ENCODE measurements at places on chromosomes 7 and 10.

DNA sequence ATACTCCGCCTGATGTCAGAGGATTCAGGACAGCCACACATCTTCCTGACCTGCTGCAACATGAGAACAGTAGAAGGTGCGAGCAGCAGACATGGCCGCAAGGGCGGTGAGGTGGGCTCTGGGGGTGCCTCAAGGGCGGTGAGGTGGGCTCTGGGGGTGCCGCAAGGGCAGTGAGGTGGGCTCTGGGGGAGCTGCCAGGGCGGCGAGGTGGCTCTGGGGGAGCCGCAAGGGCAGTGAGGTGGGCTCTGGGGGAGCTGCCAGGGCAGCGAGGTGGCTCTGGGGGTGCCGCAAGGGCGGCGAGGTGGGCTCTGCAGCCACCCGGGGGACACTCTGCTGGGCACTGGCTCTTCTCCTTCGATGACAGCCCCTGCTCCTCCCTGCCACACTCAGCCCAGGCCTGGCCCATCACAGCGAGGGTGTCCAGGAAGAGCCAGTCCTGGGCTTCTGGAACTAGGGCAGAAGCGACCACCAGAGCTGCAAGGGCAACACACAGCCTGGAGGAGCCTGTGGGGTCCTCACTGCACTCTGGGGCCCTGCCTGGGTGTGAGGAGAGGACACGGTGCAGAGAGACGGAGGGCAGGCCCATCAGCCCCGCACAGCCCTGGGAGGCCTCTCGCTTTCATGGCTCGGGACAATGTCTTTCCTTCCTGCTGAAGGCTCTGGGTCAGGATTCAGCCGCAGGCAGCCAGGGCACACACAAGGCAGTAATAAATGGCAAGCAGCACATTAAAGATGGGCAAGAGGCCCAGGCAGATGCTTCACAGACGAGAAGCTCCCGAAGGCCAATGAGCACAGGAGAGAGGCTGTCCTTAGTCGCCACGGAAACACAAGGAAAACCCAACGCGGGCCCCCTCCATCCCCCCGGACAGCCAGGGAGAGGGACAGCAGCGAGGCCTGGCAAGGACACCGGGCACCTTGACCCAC lies 42.5 kb downstream of the STK32C start:
- DNase-seq = no peak

DNA sequence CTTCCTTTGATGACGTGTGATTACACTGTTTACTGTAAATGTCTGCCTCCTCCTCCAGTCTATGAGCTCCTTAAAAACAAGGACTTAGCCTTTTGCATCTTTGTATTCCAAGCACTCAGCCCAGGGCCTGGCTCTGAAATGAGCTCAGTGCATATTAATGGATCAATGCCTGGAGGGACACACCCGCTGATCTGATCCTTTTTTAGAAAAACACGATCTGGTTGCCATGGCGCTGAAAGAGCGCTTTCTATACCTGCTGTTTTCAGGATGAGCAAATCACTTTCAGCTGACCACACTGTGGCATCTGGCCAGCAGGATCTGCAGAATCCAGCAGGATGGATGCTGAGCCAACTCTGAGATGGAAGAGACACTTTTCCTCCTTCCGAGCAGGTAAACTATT lies 37.8 kb upstream of the GARS1 start:
- DNase-seq = no peak

- DNase-seq = no peak
Measured at GRCh38 chr7:51318001-51318400, 1.4 kb upstream of the COBL start.

GRCh38 chr10:70532554-70533188 lies 54.1 kb downstream of the PALD1 start:
- no peak for DNase-seq

- no peak for DNase-seq
Measured at GRCh38 chr7:97512441-97513207, 219.3 kb upstream of the TAC1 start.
